ENCODE measurements at places on chromosomes 7 and 10.

DNA sequence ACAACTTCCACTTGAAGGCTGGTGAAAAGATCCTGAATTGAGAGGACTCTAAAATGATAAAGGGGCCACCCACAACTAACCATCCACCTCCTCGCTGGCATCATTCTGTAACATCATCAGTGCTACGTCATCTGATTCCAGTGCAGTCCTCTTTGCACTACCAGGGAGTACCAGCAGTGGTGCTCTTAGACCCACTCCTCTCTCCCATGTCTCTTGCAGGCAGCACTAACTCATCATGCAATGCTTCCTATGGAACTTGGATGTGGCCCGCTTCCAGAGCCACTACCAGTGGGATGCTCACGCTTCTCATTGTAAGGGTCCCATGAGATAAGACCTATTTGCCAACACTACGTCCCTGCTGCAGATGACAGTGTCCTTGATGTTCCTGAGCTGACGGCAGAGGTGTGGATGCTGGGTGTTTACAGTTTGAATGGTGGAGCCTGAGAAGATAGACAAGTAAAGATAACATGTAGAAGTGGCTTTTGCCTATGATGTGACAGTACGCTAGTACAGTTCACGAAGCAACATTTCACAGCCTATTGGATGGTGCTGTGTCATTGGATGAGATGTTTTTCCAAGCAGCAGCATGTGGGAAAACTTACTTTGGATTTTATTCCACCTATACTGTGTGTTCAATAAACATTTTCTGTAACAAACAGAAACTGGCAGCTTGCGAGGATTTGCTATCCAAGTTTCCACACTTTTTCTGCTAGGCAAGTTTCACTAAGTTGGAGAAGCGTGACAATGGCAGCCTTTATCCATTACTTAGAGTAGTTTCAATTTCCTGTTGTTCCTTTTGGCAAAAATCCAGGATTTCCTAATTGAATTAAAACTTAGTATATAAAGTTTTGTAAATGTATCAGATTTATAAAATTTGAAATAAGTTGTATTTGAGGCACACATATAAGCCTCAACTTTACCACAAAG is 35.8 kb upstream of the COBL start:
- DNase-seq: no peak

- DNase-seq: peak; percentile 60
Observed at GRCh38 chr7:80392229-80393169, 119.4 kb downstream of the GNAT3 start.

GRCh38 chr7:37035631-37036030 is 311.3 kb upstream of the AOAH start:
- no peak for DNase-seq

GRCh38 chr10:127735723-127736221 is 1.2 kb upstream of the FOXI2 start:
- no peak for DNase-seq

DNA sequence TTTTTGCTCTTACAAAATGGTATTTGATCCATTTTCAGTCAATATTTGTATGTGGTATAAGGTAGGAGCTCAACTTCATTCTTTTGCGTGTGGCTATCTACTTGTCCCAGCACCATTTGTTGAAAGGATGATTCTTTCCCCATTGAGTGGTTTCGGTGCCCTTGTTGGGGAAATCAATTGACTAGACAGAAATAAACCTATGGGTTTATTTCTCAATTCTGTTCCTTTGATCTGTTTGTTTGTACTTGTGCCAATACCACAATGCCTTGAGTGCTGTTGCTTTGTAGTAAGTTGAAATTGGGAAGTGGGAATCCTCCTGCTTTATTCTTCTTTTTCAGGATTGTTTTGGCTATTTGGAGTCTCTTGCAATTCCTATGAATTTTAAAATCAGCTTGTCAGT is 41.0 kb downstream of the SNX10 start:
- DNase-seq: no peak

- peak; percentile 56 for DNase-seq
Observed at GRCh38 chr10:31304291-31304970, 14.6 kb upstream of the ZEB1 start.

DNA sequence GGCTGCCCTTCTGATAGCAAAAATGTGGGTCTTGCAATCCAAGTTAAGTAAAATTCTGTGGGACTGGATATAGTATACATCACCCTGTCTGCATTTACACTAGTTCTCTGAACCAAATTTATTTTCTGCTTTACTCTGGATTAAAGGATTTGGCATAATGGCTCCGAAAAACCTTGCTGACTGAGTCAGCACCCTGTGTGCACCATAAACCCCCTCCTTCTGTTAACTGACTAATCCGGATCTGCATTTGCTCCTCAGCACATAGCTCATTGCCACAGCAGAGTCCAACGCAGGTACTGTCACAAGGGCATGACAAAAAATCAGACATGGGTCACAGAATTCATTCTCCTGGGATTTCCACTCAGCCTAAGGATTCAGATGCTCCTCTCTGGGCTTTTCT is 1.3 kb downstream of the OR2A5 start:
- DNase-seq: no peak

DNA sequence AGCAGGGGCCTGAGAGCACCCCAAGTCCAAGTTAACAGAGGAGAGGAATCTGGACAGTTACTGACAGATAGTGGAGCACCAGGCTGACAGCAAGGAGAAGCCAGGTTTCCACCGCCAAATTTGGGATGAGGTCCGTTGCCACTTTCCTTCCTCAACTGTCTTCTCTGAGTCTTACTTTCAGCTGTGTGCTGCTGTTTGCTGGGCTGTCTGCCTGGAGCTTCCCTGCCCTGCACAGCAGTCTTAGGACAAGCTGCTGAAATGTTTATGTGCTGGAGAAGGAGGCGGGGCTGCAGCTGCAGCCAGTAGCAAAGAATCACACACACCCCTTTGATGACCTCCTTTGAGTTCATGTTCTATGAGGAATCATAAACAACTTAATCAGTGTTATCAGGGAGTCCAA is 17.4 kb upstream of the CYP3A7 start:
- DNase-seq: peak; percentile 17

DNA sequence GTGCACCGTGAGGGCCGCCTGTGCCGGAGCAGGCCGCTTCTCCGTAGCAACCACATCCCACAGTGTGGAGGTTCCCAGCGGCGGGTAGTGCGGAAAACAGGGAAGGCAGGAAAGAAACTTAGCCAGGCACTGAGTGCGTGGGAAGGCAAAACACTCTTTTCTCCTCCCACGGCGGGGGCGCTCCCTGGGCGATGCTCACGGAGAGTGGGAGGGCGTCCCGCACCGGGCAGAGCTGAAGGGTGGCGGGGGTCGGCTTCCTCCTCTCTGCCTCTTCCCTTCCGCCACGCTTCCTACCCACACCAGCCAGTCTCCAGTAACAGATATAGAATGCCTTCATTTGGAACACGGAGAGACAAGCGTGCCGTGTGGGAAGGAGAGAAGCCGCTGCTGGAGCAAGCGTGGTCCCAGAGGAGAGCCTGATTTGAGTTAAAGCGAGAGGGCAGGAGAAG is 252.5 kb downstream of the PAXIP1 start:
- DNase-seq: no peak

GRCh38 chr7:96034940-96035727 is 262.8 kb downstream of the DYNC1I1 start:
- no peak for DNase-seq

- DNase-seq: no peak
Observed at GRCh38 chr7:72279203-72279602, 132.9 kb downstream of the CALN1 start.

- peak; percentile 42 for DNase-seq
Observed at GRCh38 chr7:119175911-119176627, 951.6 kb downstream of the ANKRD7 start.

- DNase-seq: peak; percentile 63
Observed at GRCh38 chr7:80699045-80699638, 60.7 kb downstream of the CD36 start.

GRCh38 chr7:132933072-132933458 is 148.8 kb downstream of the CHCHD3 start:
- peak; percentile 80 for DNase-seq

GRCh38 chr7:2617325-2617905 is 14.4 kb upstream of the TTYH3 start:
- DNase-seq: no peak

GRCh38 chr7:108723381-108723814 is 153.7 kb downstream of the DNAJB9 start:
- no peak for DNase-seq

DNA sequence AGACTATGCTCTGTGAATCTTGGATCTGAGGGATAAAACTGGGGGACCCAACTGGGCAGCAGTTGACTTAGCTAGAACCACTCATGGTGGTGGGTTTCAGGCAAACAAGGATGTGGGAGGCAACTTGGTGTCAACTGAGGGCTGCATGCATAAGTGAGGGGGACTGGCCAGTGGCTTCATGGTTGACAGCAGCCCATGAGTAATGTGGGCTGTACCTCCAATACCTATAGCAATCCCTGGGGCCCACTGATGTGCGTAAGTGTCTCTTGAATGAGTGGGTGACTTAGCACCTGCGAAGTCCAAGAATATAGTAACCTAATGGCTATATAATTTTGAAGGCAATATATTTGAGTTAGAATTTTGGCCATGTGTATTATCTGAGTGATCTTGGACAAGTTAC is 13.7 kb upstream of the MAP3K8 start:
- no peak for DNase-seq

DNA sequence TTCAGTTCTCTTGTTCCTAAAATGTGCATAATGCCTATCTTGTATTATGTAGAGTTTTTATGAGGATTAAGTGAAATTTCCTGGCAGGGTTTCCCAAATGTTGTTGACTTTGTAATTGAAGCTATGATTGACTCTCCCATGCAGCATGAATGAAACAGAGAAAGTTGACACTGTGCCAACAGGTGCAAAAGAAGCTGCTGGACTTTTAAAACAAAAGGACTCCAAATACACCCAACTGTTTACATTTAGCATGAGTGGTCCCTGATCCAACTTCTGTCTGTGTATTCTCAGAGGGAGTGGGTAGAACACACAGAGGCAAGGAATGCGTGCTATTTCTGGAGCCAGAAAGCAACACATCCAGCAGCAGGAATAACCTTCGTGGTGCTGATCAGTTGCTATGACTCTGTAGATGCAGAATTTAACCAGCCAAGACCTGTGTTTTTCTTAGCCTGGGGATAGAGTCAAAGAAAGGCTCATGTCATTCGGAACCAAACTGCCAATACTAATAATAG is 14.4 kb upstream of the RBM20 start:
- DNase-seq: peak; percentile 89

- DNase-seq: no peak
Observed at GRCh38 chr10:108412323-108412722, 1247.8 kb upstream of the SORCS1 start.

DNA sequence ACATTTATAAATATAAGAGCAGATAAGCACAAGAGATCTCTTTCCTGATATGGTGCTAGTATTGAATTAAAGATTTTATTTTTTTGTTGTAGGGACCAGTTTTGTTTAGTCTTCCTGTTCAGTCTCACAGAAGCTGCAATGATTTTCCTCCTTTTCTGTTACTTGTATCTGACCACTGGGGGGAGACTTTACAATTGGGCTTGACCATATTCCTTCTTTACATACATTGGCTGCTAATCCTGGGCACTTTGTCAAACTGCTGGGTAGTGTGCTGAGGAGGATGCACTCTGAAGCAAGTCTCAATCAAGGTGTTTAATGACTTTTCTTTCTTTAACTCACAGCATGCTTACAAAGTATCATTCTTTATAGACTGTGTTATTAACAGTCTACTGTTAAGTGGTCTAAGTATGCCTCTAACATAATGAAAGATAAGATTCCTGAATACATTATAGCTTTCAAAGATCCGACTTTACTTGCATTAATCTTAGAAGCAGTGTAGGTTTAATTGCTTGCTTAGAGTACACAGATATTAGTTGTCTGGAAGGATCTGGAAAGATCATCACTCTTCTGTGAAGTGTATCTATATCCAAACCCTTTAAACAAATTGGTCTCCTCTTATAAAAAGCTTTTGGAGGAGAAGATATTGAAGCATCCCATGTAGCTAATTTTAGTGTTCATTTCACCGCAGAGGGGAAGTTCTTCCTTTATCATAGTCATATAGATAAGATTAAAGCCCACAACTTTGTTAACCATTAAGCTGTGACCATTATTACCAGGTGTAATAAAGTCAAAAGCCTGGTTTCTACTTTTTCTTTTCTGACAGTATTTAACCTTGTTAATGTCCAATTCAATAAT is 3.1 kb downstream of the PALS2 start:
- peak; percentile 77 for DNase-seq

DNA sequence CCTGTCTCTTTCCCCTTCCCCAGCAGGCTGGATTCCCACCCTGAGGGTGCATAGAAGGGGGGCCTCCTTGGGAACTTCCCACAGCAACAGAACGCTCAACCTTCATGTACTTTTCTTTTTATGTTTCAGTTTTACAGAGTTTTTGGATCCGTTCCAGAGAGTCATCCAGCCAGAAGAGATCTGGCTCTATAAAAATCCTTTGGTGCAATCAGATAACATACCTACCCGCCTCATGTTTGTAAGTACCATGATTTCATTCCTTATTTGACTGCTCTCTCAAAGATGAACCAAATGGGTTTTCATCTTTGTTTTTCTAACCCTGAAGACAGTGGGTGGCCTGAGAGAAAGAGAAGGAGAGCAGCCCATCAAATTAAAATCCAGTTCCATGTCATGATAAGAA is 46.7 kb downstream of the PLPP4 start:
- DNase-seq: no peak

DNA sequence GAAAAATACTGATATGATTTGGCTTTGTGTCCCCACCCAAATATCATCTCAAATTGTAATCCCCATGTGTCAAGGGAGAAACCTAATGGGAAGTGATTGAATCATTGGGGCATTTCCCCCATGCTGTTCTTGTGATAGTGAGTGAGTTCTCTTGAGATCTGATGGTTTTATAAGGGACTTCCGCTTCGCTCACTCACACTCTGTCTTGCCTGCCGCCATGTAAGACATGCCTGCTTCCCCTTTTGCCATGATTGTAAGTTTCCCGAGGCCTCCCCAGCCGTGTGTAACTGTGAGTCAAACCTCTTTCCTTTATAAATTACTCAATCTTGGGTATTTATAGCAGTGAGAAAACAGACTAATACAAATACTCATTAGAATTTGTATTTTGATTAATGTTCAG is 5.1 kb upstream of the MRPS17 start:
- no peak for DNase-seq

DNA sequence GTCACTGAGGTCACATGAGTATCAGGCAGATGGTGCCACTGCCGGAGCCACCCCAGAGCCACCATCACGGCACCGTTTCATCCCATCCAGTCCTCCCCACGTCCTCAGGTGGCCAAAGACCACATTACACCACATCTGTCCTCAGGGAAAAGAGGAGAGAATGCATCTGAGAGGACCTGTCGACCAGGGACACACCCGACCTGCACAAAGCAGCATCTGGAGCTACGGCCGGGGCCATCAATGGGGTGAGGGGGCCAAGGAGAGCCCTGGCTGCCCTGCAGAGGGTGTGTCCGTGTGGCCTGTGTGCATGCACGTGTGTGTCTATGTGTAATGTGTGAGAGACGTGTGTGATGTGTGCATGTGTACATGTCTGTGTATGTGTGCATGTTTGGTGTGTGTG is 480.6 kb downstream of the DNAJB6 start:
- no peak for DNase-seq

GRCh38 chr10:1128115-1128514 is 71.9 kb downstream of the WDR37 start:
- DNase-seq: no peak

All from IMR-90 (cell line).